Adrenal gland (tissue), 19 donors: ENCODE measurements at places on chromosomes 12 and 14. TPM values are rescaled to one million over a fixed set of nuclear protein-coding genes. Genes with fewer than 3 reads are reported as not detected.

GRCh38 chr12:107335802-107336570 lies 242.6 kb upstream of the CRY1 start:
- no peaks in the 10 kb centered on the region for H3K4me1 ChIP-seq
- H3K27me3 ChIP-seq, result peaks cover 5% of the 10 kb centered on the region
- no peaks in the 10 kb centered on the region for H3K36me3 ChIP-seq
- no peak for DNase-seq

GRCh38 chr12:42213023-42213422 lies 25.0 kb downstream of the YAF2 start:
- no peaks in the 10 kb centered on the region for H3K27me3 ChIP-seq
- DNase-seq, result no peak
- H3K4me3 ChIP-seq, result no peak overlapping the region
- H3K4me1 ChIP-seq, result peaks cover 20% of the 10 kb centered on the region
- no peak overlapping the region for H3K27ac ChIP-seq

DNA sequence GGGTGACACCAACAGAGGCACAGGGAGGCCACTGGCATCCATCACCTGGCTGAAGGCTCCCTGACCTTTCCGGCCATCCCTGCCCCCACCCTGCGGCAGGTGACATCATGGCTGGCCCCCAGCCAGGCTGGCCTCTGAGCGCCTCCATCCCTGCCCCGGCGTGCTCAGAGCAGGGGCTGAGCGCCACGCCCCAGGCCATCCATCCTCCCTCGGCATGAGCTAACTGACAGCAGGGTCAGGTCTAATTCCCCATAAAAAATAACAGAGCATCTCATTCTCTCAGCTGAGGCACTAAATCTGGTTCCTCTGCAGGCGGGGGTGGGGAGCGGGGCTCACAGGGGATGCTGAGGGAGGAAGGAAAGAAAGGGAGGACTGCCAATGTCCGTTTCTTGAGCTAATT lies 50.7 kb downstream of the PRIMA1 start:
- no peaks in the 10 kb centered on the region for H3K4me1 ChIP-seq
- DNase-seq, result no peak
- H3K27me3 ChIP-seq, result no peaks in the 10 kb centered on the region
- H3K36me3 ChIP-seq, result no peaks in the 10 kb centered on the region
- no peak overlapping the region for H3K4me3 ChIP-seq
- no peak overlapping the region for H3K27ac ChIP-seq

GRCh38 chr12:114430306-114430705 lies 24.4 kb upstream of the TBX5 start:
- H3K36me3 ChIP-seq, result no peaks in the 10 kb centered on the region
- no peaks in the 10 kb centered on the region for H3K4me1 ChIP-seq
- DNase-seq, result no peak

DNA sequence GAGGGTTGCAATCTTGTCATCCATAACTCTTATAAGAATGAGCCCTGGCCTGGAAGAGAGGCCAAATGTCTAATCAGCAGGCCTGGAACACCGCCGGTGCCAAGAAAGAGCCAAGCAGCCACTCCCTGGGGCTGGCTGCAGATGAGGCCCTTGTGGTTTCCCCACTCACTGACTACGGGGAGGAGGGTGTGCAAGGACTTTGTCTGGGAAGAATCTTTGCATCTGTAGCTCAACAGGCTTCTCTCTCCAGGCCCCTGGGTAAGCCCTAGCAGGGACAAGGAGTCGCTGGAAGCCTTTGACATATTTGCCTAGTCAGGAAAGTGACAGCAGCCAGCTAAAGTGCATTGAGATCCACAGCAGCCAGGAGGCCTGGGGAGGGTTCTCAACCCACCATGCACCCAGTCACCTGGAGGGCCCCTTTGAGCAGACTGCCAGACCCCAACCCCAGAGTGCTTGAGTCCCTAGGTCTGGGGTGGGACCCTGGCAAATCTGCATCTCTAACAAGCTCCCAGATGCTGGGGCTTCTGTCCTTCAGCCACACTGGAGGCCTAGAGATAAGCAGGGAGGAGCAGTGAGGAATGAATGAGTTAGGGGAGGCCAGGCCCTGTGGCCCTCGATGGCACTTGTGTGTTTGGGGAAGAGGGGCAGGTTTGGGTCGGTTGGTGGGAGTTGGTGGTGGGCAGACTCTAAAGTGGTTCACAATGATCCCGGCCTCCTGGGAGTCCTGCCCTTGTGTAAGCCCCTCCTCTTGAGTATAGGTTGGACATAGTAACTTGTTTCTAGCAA lies 13.9 kb upstream of the LRTM2 start:
- H3K27me3 ChIP-seq, result no peaks in the 10 kb centered on the region
- H3K36me3 ChIP-seq, result no peaks in the 10 kb centered on the region
- H3K4me1 ChIP-seq, result peaks cover 3% of the 10 kb centered on the region
- DNase-seq, result no peak
- H3K27ac ChIP-seq, result no peak overlapping the region

GRCh38 chr12:131943876-131944275 lies 5.9 kb upstream of the EP400 start:
- no peak overlapping the region for H3K4me3 ChIP-seq
- H3K4me1 ChIP-seq, result peaks cover 3% of the 10 kb centered on the region
- no peak overlapping the region for H3K27ac ChIP-seq
- no peaks in the 10 kb centered on the region for H3K36me3 ChIP-seq

DNA sequence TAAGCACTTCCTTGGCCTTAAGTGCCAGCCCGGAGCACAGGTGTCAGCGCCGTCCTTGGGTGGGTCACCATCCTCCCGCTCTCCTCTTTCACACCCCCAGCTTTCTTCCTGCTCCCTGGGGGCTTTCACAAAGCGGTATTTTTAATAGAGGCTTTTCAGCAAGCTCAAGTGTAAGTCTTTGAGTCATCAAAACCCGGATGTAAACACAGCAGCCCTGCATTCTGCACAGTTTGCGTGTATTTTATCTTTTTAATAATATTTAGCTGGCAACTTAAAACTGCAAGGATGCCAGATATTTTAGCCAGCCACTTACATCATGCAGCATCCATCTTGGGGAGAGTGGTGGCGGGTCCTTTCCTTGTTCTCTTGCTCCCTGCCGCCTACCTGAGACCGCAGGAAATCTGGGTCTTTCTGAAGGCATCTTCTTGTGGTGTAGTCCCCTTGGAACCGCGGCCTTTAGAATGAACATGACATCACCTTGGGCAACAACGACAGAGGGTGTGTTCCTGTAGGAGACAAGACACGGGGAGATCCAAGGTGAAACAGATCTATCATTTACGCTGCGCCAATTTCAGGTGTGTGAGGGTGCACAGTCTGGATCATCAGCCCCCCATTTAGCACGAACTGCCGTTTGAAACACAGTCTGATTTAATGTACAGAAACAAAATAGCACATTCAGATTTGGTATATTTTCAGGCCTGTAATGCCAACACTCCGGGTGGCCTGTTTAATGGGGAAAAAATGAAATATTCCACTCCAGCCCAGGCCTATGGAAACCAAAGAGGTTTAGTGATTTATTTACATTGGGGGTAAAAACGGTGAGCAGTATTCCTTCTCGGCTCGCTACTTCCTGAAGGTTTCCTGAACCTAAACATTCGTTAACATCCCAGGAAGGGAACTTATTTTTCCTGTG lies 12.5 kb upstream of the IRF2BPL start:
- H3K27ac ChIP-seq, result peak overlapping the region; percentile 96
- no peaks in the 10 kb centered on the region for H3K27me3 ChIP-seq
- H3K36me3 ChIP-seq, result no peaks in the 10 kb centered on the region
- no peak overlapping the region for H3K4me3 ChIP-seq
- H3K4me1 ChIP-seq, result peaks cover 76% of the 10 kb centered on the region

DNA sequence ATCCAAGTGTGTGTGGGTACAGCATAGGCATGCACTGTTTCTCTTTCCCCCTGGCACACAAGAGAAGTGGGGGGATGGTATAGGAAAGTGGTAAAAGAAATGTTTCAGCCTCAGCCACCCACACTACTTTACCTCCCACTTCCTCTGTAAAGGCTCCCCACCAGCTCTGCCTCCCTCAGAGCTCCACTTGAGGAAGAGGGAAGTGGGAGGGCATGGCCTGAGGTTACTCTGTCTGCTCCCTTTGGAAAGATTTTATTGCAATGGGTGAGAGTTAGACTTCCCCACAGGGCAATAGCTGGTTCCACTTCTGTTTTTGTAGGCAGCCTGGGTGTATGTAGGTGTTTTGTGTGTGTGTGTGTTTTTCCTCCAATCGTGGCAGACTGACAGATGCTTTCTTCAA lies 145.3 kb downstream of the SSPN start:
- no peaks in the 10 kb centered on the region for H3K4me1 ChIP-seq
- no peak overlapping the region for H3K4me3 ChIP-seq
- no peak overlapping the region for H3K27ac ChIP-seq
- H3K27me3 ChIP-seq, result no peaks in the 10 kb centered on the region

- no peaks in the 10 kb centered on the region for H3K36me3 ChIP-seq
- no peak overlapping the region for H3K27ac ChIP-seq
- no peaks in the 10 kb centered on the region for H3K4me1 ChIP-seq
These were observed 33.0 kb downstream of the SPATS2 start for GRCh38 chr12:49400304-49400703.

- H3K4me1 ChIP-seq, result peaks cover 39% of the 10 kb centered on the region
- no peaks in the 10 kb centered on the region for H3K27me3 ChIP-seq
- no peaks in the 10 kb centered on the region for H3K36me3 ChIP-seq
These were observed 745 bp downstream of the CDCA4 start for GRCh38 chr14:105019861-105020814.

Gene B3GNT4
- total RNA-seq, result 1.0 TPM

Gene KCNH5
- total RNA-seq, result not detected

Gene CATSPERB
- total RNA-seq, result 0.22 TPM

Gene LALBA
- total RNA-seq, result not detected

Gene MARK3
- 102 TPM for total RNA-seq

Gene IGF1
- total RNA-seq, result 17.3 TPM

Gene KIF5A
- 2.1 TPM for total RNA-seq

Gene CLEC4C
- not detected for total RNA-seq
